ENCODE measurements at places on chromosomes 4 and X.
A peak's percentile ranks its signal among the peaks of the same experiment; 100 is the strongest.

DNA sequence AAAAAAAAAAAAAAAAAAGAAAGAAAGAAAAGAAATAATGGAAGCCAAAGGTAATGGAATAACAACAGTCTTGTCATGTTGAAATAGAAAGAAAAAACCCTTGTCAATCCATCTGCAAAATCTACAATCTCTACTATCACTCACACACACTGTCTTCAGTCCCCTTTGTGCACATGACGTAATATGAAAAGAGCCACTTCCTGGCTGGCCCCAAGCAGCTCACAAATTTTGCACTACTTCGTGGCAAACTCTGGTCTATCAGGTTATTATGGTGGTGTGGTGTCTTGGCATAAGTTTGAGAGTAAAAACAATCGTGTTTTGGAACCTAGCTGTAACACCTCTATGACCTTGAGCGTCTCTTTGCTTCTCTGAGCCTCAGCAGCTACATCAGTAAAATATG lies 8.3 kb upstream of the AFAP1 start:
- DNase-seq = peak; percentile 51

DNA sequence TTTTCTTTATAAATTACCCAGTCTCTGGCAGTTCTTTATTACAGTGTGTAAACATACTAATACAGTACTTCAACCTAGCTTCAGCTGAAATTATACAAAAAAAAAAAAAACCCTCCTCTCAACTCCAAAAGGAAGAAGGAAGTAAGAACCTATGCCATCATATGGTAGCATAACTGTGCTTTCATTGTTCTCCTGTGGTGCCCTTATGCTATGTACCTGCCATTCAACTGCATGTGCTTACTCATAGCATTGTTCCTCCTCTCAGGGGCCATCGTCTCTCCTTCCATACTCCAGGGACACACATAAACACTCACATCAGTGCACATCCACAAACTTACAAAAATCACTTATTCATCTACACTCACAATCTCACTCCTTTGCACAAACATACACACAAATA lies 470.1 kb upstream of the HS3ST1 start:
- no peak for DNase-seq

DNA sequence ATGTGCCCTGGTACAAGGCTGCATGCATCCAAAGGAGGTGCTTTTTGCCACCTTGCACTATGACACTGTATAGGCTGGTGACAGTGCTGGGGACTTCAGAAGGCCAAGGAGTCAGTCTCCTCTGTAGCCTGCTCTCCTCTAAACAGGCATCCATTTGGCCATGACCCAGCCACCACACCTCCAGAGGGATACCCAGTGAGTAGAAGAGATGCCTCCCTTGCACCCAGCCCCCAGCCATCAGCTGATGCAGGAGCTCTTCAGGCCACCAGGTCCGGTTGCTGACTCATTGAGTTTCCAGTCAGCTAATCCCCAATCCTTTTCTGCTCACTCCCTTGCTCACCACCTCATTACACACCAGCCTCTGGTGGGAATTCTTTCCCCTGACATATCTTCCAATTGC lies 99.8 kb downstream of the PJA1 start:
- no peak for DNase-seq

DNA sequence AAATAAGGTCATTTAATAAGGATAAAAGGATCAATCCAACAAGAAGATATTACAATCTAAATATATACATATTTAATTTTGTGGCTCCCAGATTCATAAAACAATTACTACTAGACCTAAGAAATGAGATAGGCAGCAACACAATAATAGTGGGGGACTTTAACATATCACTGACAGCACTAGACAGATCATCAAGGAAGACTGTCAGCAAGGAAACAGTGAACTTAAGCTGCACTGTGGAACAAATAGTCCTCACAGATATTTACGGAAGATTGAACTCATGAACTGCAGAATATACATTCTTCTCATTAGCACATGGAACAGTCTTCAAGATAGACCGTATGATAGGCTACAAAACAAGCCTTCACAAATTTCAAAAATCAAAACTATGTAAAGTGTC lies 56.1 kb upstream of the NAP1L2 start:
- no peak for DNase-seq

GRCh38 chr4:150318971-150319370 lies 240.7 kb downstream of the DCLK2 start:
- no peak for DNase-seq

- no peak for DNase-seq
These were observed 284.5 kb upstream of the CTSO start for GRCh38 chr4:156238171-156238570.

GRCh38 chrX:28998609-28999135 lies 411.4 kb downstream of the IL1RAPL1 start:
- no peak for DNase-seq

GRCh38 chr4:95141361-95141760 lies 383.6 kb downstream of the BMPR1B start:
- no peak for DNase-seq

- no peak for DNase-seq
These were observed 19.1 kb upstream of the ANTXR2 start for GRCh38 chr4:80092088-80092487.

DNA sequence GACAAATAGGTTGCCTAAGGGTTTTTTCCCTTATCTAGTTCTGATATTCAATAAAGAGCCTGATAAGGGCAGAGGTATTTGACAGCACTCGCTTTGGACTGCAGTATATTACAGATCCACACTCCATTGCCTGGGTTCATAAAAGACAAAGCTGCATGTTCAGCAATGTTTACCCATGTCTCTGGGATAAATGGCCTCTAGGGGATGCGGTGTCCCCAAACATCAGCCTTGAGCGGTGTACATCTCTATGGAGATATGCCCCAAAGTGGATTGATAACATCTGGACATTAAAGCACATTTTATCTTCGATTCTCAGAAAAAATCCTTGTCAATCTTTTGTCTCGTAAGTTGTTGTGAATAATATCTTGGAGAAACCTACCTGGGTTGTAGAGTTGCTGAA lies 660.8 kb upstream of the AADAT start:
- DNase-seq = no peak

GRCh38 chr4:5957076-5957475 lies 61.2 kb downstream of the C4orf50 start:
- DNase-seq = no peak

GRCh38 chr4:3660086-3660927 lies 105.9 kb upstream of the ADRA2C start:
- DNase-seq = no peak

GRCh38 chr4:56782019-56782418 lies 39.5 kb downstream of the SPINK2 start:
- DNase-seq = no peak

DNA sequence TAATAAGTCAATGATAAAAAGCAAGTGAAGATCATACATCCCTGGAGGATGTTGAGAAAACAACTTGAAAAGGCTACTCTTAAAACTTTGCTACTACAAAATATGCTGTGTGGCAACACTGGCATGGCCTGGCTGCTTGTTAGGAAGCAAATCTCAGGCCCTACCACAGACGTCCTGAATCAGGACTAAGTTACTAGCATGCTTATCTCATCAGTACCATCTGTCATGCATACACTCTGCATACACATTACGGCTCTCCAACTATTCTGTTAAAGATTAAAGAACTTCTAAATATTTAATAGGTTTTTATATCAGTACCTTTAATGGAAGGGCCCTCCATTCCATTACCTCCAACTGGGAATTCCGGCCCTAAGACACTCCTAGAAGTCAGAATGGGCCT lies 8.2 kb downstream of the PAPSS1 start:
- DNase-seq = no peak

DNA sequence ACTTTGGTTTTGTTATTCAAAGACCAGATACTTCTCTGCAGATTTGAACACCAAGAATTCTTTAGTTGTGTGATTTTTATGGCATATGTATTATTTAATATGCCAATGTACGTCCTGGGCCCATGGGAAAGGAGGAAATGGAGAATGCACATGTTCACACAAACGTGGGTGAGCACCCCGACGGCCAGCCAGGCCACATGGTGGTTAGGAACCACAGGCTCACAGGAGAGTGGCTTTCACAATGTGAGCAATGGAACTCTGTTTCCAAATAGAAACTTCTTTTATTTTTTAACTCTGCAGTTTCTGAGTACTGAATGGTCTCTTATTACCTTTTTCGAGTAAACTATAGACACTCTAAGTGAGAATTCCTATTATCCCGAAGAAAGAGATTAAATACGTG lies 58.0 kb upstream of the UNC5C start:
- no peak for DNase-seq

DNA sequence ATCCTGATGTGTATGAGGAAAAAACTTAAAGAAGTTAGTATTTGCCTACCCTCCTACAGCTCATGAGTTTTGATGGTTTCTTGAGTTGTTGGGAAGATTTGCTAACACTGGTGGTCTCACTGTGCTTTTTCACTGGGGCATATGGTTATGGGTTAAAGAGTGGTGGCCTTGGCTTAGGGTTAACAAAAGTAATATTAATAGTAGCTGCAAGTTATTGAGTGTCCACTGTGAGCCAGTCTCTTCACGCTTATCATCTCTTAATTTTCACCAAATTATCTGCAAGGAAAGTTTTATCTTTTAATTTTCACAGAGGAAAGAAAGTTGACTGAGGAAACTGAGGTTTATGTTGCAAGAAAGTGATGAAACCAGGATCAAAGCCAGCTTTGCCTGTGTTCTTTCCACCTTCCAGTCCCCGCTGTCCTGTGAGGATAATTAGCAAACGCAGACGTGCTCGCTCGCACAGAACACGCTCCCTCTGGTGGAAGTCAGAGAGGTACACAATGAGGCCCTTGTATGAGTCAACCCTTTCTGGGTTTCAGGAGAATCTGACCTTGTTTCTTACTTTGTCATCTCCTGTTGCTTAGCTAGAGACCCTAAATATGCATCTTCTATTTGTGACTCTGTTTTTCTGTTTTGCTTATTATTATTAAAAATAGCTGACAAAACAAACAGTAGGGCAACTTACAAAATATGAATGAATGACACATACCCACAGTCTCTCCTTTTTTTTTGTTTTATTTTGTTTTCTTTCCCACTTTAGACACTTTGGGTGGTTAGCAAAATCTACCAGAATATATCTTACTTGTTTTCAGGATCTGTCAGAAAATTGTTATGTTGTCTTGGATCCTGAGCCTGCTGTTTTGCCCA lies 94.3 kb downstream of the DDIT4L start:
- DNase-seq = peak; percentile 33

DNA sequence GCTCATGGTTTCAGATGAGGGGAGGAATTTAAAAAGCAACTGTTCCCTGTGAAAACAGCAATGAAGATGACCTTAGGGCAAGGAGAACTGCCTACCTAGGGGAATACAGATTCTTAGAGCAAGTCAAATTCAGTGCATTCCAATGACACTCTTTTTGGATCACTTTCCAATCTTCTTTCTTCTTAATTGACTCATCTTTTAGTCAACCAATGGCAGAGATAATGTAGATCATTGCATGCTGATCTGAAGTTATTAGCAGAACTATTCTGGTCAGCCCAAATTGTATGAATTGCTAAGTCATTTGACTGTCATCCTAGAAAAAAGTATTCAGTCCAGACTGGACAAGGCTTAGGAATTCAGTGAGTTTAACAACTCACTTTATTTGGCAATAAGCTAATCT lies 12.6 kb upstream of the NR3C2 start:
- no peak for DNase-seq
